ENCODE measurements at places on chromosomes 5 and 9.

GRCh38 chr9:97311798-97312500 lies 4.5 kb downstream of the CCDC180 start:
- no peak for DNase-seq

- DNase-seq: no peak
Observed at GRCh38 chr9:135491764-135492163, 8.7 kb upstream of the MRPS2 start.

- no peak for DNase-seq
Observed at GRCh38 chr9:26013199-26013598, 335.0 kb upstream of the TUSC1 start.

- no peak for DNase-seq
Observed at GRCh38 chr5:180603076-180603594, 11.8 kb upstream of the SCGB3A1 start.

DNA sequence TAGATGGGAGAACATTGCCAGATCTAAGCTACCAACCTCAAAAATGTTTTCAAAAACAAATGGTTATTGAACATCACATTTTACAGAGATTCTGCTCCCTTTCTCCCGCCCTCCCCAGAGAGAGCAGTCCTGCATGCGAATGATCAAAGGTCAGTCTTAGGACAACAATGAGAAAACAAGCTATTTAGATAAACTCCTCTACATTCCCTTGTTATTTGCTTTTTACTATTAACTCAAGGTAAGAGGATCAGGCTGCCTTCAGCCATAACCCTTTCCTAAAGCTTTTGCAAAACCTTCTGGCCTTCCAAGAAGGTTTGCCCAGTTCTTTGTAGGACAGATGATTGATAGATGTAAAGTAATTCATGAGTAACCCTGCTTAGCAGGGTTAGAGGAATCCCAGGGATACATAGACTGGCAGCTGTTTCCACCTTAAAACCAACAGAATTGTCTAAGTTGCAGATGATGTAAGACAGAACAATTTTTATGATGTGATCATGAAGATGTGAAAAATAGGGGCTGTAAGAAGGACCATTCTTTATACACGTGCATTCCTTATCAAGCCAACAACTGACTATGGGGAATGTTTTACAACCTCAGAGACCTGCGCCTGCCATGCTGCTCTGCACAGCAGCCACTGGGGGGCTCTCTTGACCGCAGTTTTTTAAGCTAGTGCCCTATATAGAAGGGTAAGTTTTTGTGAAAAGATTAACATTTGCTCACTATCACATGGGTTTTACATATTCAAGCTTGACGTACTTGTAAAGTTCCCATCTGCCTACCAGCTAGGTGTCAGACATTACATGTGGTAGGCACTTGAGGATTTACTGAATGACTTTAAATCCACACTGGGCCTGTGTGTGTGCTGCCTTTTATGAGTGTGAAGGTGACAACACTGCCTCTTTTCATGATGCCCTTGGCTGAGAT lies 2.3 kb upstream of the ZNF782 start:
- peak; percentile 73 for DNase-seq

- DNase-seq: no peak
Observed at GRCh38 chr5:56055859-56056258, 61.1 kb upstream of the IL6ST start.
